ENCODE measurements at places on chromosomes 3 and 15.
A peak's percentile ranks its signal among the peaks of the same experiment; 100 is the strongest.

DNA sequence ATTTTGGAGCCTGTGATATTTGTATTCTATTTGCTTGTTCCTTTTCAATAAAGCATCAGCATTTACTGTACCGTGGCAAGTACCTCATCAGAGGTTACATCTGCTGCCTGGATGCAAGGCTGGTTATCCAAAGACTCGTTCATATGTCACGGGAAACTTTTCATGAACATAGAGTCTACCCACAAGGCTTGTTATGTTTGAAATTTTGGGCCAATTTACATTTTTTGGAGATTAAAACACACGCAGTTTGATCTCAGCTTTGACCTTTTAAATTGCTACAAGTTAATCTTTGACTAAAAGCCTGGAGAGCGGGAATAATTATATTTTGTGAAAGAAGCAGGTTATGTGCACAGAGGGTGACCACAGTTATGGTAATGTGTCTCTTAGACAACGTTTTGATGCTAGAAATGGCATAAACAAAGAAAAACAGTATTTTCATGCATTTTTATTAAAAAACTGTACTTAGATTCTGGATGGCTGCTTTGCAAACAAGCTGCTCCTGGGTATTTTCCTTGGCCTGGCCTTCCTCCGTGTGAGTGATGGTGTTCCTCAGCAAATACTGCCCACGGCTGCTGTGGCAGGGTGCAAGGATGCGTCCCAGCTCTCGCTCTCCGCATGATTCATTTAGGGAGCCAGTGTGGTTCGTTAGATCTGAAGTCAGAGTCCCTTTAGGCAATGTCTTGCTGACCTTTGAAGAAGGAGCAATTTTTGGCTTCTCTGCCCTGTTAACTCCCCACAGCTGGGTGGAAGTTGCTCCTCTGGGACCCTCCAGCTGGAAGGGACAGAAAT lies 27.1 kb downstream of the CHST2 start:
- no peak for DNase-seq

- no peak for DNase-seq
Observed at GRCh38 chr3:97736928-97737327, 27.6 kb upstream of the ARL6 start.

DNA sequence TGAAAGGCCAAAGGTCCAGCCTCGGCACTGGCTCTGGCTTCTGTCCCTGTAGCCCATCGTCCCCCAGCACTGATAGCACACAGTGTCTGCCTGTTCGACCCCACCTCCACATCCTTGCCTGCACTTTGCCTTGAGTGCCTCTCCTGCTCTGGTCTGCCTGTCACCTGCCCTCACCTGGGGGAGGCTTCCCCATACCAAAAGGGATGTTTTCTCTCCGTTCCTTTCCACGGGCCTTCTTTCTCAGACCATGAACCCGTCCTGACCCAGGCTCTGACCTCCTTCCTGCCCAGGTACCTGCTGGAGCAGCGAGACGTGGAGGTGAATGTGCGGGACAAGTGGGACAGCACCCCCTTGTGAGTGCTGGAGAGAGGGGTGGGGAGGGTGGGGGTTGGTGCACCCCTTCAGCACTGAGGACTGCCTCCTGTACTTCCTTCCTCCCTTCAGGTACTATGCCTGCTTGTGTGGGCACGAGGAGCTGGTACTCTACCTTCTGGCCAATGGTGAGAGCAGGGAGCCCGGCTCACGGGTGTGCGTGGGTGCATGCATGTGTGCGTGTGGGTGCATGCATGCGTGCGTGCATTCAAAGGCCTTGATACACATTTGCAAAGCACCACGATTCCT lies 1.5 kb downstream of the ABTB1 start:
- peak; percentile 57 for DNase-seq

GRCh38 chr15:74378848-74379247 lies 11.4 kb upstream of the CYP11A1 start:
- DNase-seq: no peak

- no peak for DNase-seq
Observed at GRCh38 chr3:130558366-130558765, 41.4 kb downstream of the COL6A6 start.

GRCh38 chr3:80733522-80734176 lies 965.9 kb upstream of the ROBO1 start:
- DNase-seq: no peak

DNA sequence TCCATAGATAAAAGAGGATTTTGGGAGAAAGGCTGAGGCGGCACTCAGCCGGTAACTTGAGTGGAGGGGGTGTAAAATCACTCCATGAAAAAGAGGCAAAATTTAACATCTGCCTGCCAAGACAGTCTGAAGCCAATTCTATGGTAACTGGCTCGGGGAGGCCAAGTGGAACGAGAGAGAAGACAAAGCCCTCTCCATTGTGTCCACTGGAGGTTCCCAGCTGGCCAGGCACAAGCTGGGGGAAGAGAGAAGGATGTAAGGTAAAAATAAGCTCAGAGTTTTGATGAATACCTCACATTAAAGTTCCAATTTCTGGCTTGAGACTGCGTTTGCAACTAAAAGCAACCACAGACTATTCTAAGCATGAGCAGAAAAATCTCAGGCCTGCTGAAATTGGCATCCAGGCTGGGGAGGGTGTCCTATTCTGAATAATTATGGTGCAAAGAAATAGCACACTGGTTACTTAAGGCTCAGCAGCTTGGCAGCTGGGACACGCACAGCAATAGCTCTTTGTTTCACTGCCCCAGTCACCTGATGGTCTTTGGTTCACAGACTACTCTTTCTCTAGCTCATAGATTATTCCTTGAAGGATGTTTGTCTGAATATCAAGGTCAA lies 48.8 kb downstream of the CHRD start:
- DNase-seq: peak; percentile 61

GRCh38 chr15:52652286-52652685 lies 26.9 kb downstream of the ATOSA start:
- DNase-seq: no peak
